ENCODE measurements at places on chromosomes 2 and 18.

DNA sequence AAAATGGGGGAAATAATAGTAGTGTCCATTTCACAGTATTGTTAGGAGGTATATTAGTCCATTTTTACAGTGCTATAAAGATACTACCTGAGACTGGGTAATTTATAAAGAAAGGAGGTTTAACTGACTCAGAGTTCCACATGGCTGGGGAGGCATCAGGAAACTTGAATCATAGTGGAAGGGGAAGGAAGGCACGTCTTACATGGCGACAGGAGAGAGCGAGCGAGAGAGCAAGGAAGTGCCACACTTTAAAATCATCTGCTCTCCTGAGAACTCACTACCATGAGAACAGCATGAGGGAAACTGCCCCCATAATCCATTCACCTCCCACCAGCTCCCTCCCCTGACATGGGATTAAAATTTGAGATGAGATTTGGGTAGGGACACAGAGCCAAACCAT lies 23.4 kb downstream of the MGAT5 start:
- no peak for DNase-seq

GRCh38 chr2:15241201-15241600 lies 319.9 kb downstream of the NBAS start:
- no peak for DNase-seq

- no peak for DNase-seq
Observed at GRCh38 chr2:136110526-136110925, 7.4 kb downstream of the CXCR4 start.

- no peak for DNase-seq
Observed at GRCh38 chr18:62728254-62728653, 12.9 kb downstream of the PHLPP1 start.

GRCh38 chr2:39437522-39438296 lies 624 bp upstream of the MAP4K3 start:
- peak; percentile 53 for DNase-seq

- DNase-seq, result no peak
Observed at GRCh38 chr2:18545384-18545783, 15.1 kb downstream of the RDH14 start.

- no peak for DNase-seq
Observed at GRCh38 chr2:130726614-130727180, 2.2 kb upstream of the GPR148 start.

DNA sequence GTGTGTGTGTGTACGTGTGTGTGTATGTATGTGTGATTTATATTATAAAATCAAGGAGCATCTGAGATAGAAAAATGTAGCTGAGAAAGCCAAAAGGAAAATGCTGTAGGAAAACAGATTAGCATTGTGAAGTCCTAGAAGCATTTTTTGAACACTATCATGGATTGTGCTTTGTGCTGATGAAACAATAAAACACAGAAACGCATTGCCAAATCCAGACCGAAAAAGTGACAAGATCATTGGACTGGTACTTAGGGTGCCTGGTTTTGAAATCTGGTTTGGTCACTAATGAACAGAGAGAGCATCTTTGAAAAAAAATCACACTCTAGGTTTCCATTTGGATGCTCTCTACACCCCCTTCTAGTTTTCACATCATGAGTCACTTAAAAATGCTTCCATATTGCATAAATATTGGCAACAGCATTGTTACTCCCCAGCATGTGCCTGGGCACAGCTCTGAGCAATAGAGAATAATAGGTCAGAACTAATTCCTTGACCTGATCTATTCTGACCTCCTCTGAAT lies 214.6 kb upstream of the LRRTM1 start:
- DNase-seq, result no peak

- DNase-seq, result no peak
Observed at GRCh38 chr2:45184606-45185005, 175.4 kb upstream of the SIX2 start.

DNA sequence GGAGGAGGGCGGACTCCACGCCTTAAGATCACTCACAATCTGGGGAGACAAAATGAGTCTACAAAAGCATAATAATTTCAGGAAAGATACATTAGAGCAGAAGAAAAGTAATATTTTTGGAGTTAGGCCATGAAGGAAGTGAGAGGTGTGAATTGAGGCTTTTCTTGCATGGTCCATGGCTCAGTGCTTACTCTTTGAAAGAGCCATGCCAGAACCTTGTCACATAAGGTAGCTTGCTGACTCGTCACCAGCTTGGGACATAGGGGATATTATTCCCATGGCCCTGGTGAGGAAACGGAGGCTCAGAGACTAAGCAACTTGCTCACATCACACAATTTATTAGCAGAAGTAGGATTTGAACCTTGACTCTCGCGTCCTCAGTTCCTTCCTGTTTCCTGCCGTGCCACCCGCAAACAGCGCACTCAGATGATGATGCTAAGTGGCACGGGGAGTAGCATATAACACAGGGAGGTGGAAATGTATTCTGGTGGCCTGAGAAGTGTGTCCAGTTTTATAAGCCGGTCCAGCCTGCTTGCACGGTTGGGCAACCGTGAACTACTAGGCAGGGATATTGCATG lies 312.2 kb upstream of the EPAS1 start:
- DNase-seq, result no peak

GRCh38 chr2:9097239-9097638 lies 93.8 kb upstream of the MBOAT2 start:
- DNase-seq, result no peak

DNA sequence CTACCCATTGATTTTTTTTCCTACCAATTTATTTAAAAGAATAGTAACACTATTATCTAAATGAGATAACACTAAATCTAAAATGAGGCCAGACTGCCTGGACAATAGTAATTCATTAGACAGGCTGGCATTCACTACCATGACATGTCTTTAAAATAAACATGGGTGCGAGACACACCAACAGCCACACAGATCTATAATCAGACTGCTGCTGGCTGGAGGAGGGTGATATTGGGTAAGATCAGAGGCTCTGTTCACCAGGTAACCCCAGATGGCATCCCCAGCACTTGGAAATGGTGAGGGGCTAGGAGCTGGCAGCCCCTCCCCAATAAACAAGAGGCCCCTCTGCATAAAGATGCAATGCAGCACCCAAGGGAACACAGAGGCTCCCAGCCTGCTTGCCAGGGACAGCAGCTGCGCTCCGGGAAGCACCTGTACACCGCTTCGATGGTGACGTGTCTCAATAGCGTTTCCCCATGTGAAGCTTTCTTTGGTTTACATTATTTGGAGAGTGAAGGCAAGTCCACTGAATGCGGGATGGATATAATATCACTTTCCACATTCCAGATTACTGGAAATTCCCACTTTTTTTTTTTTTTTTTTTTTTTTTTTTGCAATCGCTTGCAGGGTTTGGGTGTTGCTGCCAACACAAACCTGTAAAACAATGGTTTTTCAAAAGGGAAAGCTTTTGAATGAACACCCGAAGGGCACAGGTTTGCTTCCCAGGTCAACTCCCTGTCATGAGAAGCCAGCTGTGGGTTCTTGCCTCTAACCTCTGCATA lies 159.0 kb downstream of the ZNF516 start:
- no peak for DNase-seq
